ENCODE measurements at places on chromosomes 11 and 22.

GRCh38 chr11:22516111-22516510, 109.5 kb downstream of the FANCF start:
- DNase-seq = no peak

- no peak for DNase-seq
Observed at GRCh38 chr22:32967386-32968101, 90.6 kb downstream of the SYN3 start.

DNA sequence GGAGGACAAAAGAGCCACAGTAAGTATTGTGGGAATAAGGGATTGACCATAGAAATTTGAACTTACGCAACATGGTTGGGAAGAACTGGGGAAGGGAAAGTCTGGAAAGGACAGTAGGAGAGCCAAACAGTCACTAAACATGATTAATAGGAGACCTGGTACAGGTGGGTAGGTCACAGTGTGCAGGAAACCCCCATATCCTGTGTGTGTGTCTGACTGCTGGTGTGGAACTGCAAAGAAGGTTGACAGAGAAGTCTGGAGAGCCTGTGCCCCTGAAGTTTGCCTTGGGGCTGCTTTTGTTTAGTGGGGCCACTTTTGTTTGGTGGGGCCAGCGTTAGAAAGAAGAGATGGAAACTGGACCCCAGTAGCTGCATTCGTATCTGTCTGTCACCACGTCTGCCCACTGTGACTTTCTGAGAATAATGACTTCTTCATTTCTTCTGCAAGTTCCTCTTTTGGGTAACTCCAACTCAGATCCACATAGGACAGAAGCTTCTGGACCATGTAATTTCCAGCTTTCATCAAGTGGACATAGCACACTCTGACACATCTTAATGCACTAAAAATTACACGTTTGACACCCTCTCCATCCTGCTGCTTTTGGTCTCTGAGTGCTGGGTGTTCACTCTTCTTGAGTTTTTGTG, 126.8 kb upstream of the RAG2 start:
- DNase-seq = no peak

GRCh38 chr11:119205574-119206510, at the start of gene CBL:
TSS of gene CBL (plus strand) at chr11:119206339. CDS start at chr11:119206418, 79 bp downstream.
- peak; percentile 97 for DNase-seq

- no peak for DNase-seq
Observed at GRCh38 chr11:114343493-114343892, 47.3 kb downstream of the NNMT start.

GRCh38 chr11:1847926-1848639, 4.8 kb upstream of the LSP1 start:
- DNase-seq = no peak

- peak; percentile 88 for DNase-seq
Observed at GRCh38 chr22:41603873-41604332, 14.3 kb upstream of the PMM1 start.

- DNase-seq = no peak
Observed at GRCh38 chr11:127117231-127117739, 116.7 kb upstream of the KIRREL3 start.

GRCh38 chr22:24819911-24820461, 14.0 kb downstream of the SGSM1 start:
- no peak for DNase-seq

- no peak for DNase-seq
Observed at GRCh38 chr11:120662071-120662676, 150.6 kb downstream of the GRIK4 start.

- no peak for DNase-seq
Observed at GRCh38 chr11:12263141-12263693, 114.2 kb upstream of the PARVA start.

GRCh38 chr11:84522331-84522730, 1104.8 kb downstream of the DLG2 start:
- DNase-seq = no peak

- no peak for DNase-seq
Observed at GRCh38 chr22:41831828-41832552, 915 bp upstream of the SREBF2 start.

DNA sequence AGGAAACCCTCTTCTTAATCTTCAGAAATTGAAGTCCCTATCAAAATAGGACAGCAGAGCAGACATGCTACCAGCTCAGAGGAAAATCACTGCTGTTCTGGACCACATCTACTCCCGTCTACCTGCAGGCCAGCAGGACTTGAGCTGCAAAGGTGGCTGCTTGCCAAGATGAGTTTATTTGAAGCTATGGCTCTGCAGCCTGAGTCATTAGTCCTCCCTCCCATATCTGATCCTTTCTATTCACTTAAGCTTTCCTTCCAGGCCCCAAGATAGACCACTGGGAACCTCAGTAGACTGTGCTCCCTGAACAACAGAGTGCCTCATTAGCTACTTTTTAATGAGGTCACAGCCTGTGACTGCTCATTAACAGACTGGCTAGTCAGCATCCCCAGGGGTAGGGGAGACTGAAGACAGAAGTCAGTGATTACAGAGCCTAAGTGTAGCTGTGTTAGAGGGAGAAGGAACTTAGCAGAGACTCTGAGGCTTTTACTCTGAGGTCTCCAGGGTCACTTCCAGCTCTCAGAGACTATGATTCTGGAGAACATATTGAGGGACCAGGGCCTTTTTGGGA, 6.8 kb upstream of the OR10A2 start:
- DNase-seq = no peak

DNA sequence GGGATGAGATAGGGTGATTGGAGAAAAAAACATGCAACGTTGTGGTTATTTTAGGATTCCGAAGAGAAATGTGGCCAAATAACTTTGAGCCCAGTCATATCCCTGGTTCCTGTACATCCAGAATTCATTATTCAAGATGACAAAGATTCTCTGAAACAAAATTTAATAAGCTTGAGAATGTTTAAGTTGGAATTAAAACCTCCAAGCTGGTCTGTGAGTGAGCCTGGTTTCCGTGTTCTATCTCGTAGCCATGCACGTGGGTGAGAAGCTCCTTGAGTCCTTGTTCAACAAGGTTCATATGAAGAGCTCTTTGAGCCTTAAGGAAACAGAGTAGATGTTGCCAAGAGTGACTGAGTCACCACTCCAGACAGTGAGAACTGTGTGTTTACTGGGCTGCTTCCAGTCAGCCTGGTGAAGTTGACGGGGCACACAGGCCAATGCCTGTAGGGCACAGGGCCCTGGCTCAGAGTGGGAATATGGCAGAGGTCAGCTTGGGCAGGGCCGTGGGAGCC, 206.5 kb downstream of the NAV2 start:
- no peak for DNase-seq

- no peak for DNase-seq
Observed at GRCh38 chr11:108817976-108818375, 153.1 kb downstream of the DDX10 start.

GRCh38 chr11:68367252-68367651, 54.9 kb downstream of the LRP5 start:
- no peak for DNase-seq

DNA sequence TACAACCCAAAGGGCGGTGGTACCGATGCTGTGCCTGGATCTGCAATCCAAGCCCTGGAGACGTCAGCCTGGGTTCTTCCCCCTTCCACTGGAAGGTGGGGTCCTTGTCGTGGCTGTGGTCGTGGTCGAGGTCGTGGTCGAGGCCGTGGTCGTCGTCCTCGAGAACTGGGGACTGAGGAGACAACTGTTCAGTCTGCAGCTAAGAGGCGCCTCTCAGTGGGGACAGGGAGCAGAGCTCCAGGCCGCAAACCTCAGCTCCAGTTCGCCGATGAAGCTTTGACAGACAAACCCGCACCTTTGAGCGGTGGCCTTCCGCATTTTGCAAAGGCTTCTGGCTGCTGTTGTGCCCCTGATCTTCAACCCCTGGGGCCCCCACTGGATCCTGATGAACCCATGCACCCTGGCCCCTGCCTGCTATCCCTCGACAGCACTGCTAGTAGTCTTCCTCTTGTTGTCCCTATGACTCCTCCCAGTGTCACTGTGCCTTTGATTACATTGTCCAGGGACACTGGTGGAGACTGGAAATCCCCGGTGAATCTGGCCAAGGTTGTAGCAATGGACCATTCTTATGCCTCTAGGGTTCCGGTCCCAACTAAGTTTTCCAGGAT, 1.5 kb downstream of the KDM4F start:
- DNase-seq = no peak

DNA sequence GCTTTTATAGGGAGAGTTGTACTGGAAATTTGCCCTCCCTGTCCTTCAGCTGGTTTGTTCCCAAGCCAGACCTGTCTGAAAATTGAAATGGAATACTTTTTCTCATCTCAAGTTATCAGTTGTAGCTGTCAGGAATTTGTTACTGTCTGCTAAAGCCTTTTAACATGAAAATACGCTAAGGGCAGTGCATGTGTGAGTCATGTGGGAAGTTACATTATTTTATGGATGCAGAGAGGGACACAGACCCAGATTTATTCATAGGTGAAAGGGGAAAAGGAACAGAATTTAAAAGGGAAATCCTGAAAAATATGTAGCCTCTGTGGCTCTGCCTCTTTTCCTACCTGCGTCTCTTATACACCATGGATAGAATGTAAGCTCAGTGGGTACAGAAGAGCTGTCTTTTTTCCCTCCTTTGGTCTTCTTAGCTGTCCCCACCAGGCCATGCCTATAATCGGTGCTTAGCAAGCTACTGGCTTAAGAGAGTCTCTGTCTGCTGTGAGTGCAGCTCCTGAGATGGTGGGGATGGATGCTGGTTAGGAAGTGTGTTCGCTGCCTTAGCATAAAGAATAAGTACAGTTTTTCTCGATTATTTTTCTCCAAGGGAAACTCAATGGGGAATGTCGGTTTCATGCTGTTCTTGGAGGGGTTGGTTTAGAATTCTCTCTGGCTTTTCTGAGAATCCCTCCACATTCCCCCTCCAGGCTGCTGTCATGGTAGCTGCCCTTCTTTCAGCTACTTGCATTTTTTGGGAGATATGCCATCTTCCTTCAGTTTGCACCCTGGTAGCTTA, 166.8 kb downstream of the TEAD1 start:
- no peak for DNase-seq

GRCh38 chr22:45563362-45564040, 60.8 kb downstream of the FBLN1 start:
- no peak for DNase-seq

- peak; percentile 58 for DNase-seq
Observed at GRCh38 chr22:44091021-44091721, 67.1 kb downstream of the PARVB start.

DNA sequence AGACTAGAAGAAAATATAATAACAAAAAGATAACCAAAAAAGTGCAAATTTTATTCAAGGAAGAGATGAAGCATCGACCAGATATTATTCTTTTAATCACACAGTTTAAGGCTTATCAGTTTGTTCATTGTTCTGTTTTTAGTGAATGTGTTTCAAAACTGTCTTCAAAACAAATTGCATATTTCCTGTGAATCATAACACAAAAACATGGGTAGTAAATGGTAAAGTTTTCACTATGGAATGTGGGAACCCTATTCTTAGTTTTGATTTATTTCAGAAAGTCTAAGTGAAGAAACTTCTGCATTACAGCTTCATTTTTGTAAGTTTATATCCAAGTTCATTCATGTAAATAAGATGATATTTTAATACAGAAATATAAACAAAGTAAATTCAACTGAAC, 207.6 kb upstream of the LUZP2 start:
- no peak for DNase-seq

DNA sequence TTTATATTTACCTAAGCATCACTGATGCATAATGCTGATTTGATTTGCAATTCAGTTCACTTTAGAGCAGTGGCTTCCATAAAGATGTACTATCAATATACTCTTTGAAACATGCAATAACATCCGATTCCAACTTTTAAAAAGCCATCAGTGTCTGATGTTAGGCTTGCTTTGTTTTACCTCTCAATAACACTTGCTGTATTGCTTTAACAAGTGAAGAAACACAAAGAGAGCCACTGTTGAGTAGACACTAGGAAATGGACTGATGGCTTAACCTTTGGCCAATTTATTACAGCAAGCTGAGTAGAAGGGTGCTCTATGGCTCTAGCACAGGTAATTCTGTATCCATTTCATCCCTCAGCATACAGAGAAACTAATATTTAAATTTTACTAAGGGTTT, 122.1 kb downstream of the FCHSD2 start:
- no peak for DNase-seq

DNA sequence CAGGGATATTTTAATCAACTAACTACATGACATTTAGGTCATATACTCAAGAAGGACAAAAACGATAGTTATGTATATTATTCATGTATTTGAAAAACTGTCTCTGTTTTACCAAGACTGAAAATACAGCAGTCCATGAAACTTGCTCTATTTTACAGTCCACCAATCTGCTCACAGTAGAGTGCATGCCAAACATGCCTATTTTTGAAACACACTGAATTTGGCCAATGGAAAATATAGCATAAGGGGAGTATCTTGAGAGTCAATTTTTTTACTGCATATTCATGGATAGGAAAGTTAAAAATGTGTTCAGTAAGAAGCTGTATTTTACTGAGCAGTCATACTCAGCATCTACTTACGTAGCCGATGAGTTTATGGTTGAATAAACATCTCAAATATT, 621.2 kb upstream of the CHORDC1 start:
- DNase-seq = no peak

GRCh38 chr11:115324581-115325432, 179.4 kb downstream of the CADM1 start:
- DNase-seq = peak; percentile 61

- no peak for DNase-seq
Observed at GRCh38 chr11:1852271-1852876, 510 bp upstream of the LSP1 start.

DNA sequence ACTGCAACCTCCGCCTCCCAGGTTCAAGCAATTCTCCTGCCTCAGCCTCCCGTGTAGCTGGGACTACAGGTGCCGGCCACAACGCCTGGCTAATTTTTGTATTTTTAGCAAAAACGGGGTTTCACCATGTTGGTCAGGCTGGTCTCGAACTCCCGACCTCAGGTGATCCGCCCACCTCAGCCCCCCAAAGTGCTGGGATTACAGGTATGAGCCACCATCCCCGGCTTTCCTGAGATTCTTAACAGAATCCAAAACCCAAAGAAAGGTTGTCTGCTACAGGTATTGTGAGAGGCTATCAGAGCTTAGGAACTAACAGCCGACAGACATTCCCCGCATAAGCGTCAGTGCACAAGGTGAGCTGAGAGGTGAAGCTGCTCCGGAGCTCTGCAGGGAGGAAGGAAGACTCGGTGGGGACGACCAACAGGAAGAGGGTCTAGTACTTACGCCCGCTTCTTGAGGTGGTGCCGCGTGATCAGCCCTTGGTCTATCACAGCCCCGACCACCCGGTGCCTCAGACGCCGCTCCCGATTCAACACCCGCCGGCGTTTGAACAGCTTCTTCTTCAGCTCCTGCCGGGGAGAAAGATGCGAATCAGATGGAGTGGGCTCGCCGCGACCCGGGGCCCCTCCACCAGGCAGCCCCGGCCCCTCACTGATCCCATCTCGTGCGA, 470 bp downstream of the C11orf98 start:
- peak; percentile 59 for DNase-seq

GRCh38 chr11:45890886-45891550, 5.6 kb downstream of the MAPK8IP1 start:
- DNase-seq = no peak

- DNase-seq = no peak
Observed at GRCh38 chr22:42317691-42318547, 47.5 kb upstream of the TCF20 start.

- no peak for DNase-seq
Observed at GRCh38 chr11:120337355-120338106, 1.3 kb downstream of the ARHGEF12 start.
